DND-41 (cell line): ENCODE measurements at places on chromosomes 1 and 21.
A peak's percentile ranks its signal among the peaks of the same experiment; 100 is the strongest.

DNA sequence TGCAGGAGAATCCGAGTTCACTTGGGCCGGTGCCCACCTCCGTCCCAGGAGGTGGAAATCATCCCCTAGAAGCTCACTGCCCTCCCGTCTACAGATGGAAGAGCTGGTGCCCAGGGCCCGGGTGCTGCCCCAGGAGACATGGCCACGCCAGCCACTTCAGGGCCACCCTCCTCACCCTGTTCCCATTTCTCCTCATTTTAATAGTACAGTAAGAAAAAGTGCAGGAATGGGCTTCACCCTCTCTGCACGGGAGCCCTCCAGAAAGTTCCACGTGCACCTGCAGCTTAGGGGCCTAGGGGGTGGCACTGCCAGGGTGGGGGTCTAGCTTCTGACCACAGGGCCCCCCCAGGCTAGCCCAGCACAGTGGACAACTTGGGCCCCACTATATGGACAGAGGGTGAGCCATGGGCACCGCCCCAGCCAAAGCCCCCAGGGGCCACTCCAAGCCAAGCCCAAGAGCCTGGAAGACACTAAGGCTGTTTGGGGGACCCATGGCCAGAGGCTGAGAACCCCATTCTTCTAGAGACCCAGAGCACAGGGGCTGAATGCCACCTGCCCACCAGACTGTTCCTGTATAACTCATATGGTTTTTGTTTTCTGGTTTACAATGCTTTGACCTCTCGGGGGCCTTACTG, 3.4 kb upstream of the FTCD start:
- no peak for DNase-seq

- no peak for DNase-seq
Measured at GRCh38 chr1:84541679-84542078, 32.6 kb downstream of the CTBS start.

GRCh38 chr1:204128964-204129896, 22.6 kb downstream of the ETNK2 start:
- DNase-seq, result peak; percentile 68

DNA sequence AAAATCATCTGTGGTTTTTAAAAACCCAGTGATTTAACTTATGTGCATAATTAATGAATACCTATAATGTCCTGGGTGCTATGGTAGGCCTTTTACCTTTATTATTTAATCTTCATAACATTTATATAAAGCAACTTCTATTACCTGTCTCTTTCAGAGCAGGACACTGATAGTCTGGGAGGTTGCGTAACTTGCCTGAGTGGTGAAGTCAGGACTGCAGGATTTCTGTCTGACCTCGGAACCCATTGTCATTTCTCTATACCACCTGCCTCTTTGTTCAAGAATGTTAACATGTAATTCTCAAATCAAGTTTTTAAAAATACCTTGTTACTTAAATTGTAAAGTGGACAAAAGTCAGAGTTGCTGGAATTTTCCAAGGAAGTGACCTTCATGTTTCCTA, 41.0 kb upstream of the BACH1 start:
- no peak for DNase-seq

GRCh38 chr1:192270398-192270797, 46.4 kb upstream of the RGS21 start:
- DNase-seq, result no peak

- no peak for DNase-seq
Measured at GRCh38 chr1:201217851-201218250, 27.2 kb downstream of the IGFN1 start.

GRCh38 chr1:41689139-41689538, 204.7 kb upstream of the EDN2 start:
- DNase-seq, result peak; percentile 75

- DNase-seq, result no peak
Measured at GRCh38 chr1:94329986-94330385, 88.2 kb upstream of the ABCD3 start.

- DNase-seq, result peak; percentile 11
Measured at GRCh38 chr1:58251430-58252073, 295.0 kb downstream of the OMA1 start.

DNA sequence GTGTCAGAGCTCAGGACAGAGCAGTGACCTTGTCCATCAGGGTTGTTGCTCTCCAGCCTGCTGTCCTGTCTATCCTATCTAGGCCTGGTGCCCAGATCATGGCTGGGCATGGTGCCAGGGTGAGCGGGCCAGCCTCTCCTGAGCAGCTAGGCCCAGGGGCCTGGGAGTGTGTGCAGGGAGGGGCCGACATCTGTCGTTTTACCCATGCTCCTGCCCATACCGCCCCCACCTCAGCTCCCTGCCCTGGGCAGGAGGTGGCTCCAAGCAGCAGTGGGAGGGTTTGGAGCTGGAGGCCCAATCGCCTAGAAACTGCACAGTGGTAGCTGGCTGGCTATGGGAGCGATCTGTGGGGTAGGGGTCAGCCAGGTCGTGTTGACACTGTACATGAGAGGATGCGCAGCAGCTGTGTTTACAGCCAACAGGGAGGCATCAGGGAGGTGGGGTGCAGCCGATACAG, 6.5 kb downstream of the INSRR start:
- no peak for DNase-seq

- DNase-seq, result no peak
Measured at GRCh38 chr1:93723733-93724270, 42.2 kb upstream of the BCAR3 start.

DNA sequence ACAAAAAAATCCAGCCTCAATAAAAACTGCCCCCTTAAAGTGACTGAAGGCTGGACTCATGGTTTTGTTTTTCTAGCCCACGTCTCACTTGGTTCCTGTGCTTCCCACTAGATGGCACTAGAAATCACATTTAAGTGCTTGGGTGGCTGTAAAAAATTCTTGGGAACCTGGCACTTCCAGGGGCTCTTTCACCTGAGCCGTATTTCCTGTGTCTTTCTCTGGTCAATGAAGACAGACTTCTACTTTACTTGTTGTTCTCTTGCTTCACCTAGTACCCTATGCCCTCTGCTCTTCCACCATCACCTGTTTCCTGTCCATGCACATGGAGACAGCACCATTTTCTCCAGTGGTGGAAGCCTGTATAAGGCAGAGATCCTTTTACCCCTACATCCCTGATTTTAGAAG, 20.0 kb downstream of the METTL13 start:
- no peak for DNase-seq

DNA sequence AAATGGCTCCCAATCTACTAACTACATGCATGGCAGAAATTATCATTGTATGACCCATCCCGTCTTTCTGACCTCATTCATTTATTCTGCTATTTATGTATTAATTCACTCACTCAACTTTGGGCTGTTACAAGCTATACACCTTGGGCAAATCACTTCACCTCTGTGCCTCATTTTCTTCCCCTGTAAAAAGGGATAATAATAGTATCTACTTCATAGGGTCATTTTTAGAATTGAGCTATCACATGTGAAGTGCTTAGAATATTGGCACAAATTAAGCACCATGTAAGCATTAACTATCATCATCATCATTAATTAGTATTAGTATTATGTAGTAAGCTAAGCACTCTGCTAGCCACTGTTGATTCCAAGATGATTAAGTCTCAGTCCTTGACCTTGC, 52.1 kb downstream of the NMNAT2 start:
- no peak for DNase-seq

GRCh38 chr1:12434174-12434573, 183.8 kb downstream of the DHRS3 start:
- peak; percentile 81 for DNase-seq

- DNase-seq, result no peak
Measured at GRCh38 chr1:215888159-215888558, 321.1 kb downstream of the KCTD3 start.

DNA sequence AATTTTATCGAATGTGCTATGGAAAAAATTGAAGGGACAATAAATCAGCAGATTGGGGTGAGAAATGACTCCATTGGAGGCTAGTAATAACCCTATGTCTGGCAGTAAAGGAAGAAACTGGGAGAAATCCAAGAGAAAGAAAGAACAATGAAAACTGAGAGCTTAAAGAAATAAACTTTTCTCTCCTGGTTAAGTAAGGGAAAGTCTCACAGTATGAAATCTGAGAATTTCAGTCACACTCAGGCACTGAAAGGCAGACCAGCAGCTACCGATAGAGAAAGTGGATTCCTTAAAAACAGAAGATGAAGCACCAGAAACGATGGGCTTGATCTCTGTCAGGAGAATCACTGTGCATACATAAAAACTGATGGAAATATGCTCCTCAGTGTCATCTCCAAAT, 404.2 kb downstream of the PLPP3 start:
- no peak for DNase-seq

DNA sequence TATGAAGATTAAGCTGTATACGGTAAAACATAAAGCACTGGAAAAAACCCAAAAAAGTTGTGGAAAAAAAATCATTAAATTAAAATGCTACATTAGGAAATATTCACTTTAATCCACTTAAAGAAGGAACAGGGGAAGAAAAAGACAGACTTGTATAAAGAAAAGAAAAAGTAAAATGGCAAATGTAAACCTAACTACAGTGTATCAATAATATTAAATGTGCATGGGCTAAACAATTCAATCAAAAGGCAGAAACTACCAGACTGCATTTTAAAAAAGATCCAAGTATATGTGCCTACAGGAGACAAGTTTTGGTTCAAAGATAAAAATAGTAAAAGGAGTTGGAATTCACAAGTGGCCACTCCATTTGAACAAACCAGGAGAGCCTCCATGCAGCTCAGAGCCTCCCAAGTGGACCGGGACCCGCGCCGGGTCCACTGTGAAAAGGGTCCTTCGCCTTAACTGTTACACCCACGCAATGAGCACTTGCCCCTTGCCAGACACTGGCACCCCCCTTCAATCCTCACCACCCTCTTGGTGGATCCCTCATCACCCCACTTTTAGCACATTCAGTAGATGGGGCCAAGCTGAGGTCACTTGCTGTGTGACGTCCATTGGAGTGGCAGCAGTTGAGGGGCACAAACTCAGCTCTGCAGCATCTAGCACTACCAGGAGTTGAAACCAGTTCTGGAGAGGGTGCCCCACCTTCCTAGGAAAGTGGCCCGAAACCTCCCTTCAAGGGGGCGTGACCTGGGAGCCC, 898 bp downstream of the C1orf174 start:
- DNase-seq, result no peak

- peak; percentile 89 for DNase-seq
Measured at GRCh38 chr1:182299728-182300616, 91.6 kb downstream of the GLUL start.

DNA sequence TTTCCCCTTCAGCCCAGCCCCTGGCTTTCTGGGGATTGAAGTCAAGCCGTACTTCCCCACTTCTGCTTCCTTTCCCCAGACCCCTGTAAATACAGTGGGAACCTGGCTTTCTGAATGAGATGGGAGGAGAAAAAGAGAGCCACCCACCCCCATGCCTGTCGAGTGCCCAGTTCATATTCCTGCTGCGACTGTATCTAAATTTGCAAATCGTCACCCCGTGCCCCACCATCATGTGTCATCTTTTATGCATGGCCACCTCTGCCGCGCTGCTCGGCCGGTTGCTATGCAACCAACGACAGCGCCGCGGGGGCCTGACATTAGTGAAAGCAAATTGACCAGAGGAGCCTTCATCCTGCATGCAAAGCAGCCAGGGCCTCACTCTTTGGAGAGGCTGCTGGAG, 143.0 kb downstream of the ELAVL4 start:
- DNase-seq, result no peak

GRCh38 chr21:29684106-29684505, 255.7 kb downstream of the GRIK1 start:
- DNase-seq, result no peak

GRCh38 chr1:119958223-119958622, 61.9 kb upstream of the ADAM30 start:
- no peak for DNase-seq

GRCh38 chr1:36782785-36783184, 251.5 kb downstream of the GRIK3 start:
- DNase-seq, result no peak

GRCh38 chr1:92927870-92928269, 33.4 kb downstream of the DIPK1A start:
- no peak for DNase-seq

DNA sequence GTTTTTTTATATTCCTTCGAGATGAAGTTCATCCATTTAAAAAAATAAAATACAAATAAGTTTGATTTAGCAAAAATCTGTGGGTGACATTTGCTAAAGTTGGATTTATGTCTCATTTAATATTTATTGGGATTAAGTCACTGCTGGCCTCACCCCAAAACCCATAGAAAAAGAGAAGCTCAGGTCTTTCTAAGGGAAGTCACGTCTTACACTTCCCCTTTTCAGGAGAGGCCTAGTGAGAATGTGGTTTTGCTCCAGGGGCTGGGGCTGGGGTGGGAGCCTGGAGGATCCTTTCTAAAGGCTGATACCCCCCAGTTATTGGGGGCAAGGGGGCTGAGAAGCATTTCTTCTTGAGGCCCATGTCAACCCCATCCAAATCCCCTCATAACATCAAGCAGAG, 300.3 kb downstream of the DSCAM start:
- no peak for DNase-seq

DNA sequence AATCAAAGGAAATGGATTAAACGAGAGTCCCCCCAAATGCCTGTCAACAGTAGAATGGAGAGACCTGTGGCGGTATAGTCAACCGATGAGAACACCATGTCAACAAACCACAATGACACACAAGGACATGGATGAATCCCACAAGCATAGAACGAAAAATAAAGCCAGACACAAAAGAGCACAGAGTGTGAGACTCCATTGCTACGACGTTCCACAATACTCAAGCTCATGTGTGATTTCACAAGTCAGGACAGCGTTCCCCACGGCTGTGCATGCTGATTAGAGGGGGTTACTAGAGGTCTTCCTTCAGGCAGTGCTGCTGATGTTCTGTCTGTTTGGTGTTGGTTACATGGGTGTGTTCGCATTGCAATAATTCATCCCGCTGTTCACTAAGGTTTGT, 5.8 kb upstream of the PLA2G2D start:
- no peak for DNase-seq

DNA sequence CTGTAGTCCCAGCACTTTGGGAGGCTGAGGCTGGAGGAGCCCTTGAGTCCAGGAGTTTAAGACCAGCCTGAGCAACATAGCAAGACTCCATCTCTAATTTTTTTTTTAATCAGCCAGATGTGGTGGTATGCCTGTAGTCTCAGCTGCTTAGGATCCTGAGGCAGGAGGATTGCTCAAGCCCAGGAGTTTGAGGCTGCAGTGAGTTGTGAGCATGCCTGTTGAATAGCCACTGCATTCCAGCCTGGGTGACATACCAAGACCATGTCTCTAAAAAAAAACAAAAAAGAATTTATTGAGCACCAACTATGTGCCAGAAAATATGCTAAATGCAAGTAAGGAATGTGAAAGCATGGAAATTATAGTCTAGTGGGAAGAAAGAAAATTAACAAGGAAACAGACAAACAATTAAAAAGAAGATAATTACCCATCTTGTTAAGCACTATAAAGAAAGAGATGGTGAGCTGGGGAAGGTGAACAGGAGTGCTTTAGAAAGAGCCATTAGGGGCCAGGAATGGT, 104.0 kb upstream of the ZNF678 start:
- no peak for DNase-seq

- DNase-seq, result no peak
Measured at GRCh38 chr21:42550817-42551216, 37.2 kb downstream of the SLC37A1 start.

DNA sequence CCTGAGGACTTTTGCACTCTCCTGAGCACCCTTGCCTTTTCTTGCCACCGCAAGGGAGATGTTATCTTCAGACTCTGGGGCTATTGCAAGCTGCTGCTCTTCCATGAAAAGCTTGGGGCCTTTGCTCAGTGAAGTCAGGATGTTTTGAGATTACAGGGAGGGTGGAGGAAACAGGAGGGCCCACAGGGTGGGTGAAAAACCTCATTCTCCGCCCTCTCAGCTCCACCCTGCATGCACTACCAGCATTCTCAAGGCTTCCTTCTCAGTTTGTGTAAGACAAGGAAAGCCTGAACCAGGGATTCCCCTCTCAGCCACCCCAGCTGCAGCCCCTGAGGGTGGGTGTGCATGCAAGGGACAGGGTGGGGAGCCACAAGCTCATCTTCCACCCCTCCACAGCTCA, 25.8 kb upstream of the ZNF648 start:
- peak; percentile 75 for DNase-seq
